ENCODE measurements at places on chromosomes 4 and X.

DNA sequence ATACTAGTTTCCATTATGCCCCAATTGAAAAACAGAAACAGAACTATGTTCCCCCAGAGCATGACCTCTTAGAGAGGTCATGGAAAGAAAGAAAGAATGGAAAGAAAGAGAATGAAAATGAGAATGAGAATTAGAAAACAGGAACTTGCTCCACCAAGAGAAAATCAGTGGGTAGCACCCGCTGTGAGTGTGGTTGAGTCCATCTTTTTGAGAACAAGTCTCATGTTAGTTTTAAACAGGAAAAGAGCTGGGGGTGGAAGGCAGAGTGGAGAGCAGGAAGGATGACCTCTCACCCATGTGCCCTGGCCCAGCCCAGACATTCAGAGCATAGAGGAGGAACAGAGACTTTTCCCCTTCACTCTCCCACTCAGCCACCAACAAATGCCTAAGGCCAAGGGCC is 4.9 kb downstream of the GSX2 start:
- DNase-seq = no peak

DNA sequence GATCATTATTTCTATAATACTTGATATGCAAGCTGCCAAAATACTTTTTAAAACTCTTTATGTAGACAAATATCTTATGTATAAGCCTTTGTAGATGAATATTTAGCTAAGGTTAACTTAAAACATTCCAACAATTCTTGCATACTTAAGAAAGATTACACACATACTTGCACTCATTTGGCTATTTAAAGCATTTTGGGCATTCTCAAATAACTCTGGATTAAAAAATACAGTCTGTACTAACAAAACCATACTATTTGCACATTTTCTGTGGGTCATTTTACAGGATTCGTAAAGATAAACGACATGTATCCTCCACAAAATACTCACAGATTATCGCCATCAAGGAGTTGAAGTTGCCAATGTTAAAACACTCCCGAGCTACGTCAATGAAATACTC is 26.5 kb downstream of the RASGEF1B start:
- DNase-seq = no peak

- DNase-seq = no peak
Observed at GRCh38 chr4:127134490-127134889, 498.3 kb upstream of the INTU start.

DNA sequence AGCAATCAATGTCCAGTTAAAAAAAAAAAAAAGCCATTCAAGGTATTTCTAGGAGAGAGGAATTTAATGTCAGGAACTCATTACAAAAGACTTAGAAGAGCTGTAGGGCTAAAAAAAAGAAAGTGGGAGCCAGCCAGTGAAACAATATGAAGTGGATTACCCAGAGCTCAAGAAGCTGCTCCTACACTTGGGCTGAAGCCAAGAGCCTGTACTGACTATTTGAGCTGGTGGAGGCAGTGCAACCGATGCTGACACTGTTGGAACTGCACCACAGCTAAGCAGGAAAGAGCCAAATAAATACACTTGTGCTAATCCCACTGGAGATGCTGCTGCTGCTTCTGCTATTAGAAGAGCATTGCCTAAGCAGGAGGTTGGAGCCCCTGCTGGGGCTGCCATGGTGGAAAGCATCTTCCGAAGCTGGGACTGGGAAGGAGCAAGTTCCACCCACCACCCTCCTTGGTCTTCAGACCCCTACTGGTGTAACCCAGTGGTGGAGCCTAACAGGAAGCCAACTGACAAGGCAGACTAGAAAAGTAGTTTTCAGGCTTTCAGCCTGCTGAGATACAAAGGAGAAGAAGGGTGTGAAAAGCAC is 65.4 kb downstream of the CXXC4 start:
- no peak for DNase-seq

GRCh38 chrX:96386981-96387380 is 297.7 kb upstream of the DIAPH2 start:
- DNase-seq = no peak

- no peak for DNase-seq
Observed at GRCh38 chrX:135410861-135411627, 10.7 kb upstream of the SMIM10L2A start.

DNA sequence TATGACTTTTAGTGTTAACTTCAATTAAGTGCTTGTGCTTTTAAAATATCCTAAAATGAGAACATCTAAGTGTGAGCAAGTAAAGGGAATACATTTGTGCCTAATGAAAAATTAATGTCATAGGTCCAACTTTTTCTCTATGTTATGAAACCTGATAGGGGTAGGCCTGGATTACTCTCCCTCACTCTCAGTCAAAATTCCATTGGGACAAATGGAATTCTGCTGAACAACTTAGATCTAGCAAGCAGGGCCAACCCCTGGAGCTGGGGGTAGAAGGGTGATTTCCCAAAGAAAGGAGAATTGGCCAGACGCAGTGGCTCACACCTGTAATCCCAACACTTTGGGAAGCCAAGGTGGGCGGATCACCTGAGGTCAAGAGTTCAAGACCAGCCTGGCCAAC is 67.4 kb downstream of the EDNRA start:
- DNase-seq = no peak

GRCh38 chr4:39617534-39617933 is 21.1 kb downstream of the SMIM14 start:
- no peak for DNase-seq

- peak; percentile 51 for DNase-seq
Observed at GRCh38 chrX:10620121-10620699, at the start of gene MID1. TSS of gene MID1 (minus strand) at chrX:10620585. CDS start at chrX:10567547, 53,038 bp downstream.

GRCh38 chr4:159077702-159078495 is 25.0 kb upstream of the RAPGEF2 start:
- DNase-seq = no peak

DNA sequence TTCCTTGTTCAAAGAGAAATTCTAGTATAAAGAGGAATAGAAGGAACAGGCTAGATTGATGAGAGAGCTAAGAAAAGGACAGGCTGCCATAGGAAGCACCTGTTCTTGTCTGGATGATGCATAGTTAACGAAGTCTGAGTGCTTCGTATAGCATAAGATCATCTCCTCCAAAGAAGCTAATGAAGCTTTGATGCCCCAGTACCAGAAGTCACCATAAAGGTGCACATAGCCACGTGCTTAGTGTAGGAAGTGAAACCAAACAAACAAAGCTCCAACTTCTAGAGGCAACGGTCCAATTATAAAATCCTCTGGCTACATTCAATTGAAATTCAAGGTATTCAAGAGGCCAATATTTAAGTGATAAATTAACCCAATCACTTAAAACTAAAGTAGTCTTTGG is 31.0 kb downstream of the AFAP1 start:
- DNase-seq = no peak

DNA sequence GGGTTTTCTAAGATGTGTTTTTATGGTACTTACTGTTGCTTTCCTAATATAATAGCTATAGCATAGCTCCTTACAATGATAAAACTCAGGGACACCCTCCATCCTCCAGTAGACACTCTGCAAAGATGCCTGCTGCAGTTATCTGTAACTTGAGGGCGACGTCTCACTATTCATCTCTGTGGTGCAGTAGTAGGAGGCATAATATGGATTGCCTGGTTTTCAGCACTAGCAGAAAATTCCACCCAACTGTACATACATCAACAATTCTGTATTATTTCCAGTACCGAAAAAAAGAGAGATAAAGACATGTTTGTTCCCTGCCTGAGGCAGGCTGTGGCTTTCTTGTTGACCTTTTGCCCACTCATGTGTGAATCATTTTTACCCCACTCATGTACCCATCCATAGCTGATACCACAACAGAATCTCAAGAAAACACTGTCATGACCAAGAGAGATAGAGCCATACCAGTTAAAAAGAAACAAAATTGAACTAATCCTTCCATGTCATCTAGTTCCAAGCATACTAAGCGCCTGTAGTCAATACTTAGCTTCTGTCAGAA is 220.1 kb downstream of the RAB28 start:
- no peak for DNase-seq

DNA sequence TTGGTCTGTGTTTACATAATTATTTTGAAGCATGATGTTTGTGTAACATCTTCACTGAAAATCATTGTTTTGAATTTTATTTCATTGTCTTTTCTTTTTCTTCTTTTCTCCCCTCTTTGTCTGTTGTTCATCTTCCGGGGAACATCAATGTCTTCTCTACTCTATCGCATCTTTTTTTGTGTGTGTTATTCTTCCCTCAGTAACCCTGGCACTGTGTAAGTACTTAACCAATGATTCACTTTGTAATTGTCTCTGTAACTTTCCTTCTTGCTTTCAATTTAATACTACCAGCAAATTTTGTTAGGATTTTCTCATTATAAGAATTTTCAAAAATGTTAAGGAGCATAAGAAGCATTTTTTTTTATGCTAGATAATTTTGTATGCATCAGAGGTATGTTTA is 130.8 kb downstream of the PDLIM5 start:
- DNase-seq = no peak

- DNase-seq = no peak
Observed at GRCh38 chr4:3787489-3788365, 21.5 kb downstream of the ADRA2C start.

- DNase-seq = no peak
Observed at GRCh38 chrX:133415276-133416105, at the start of gene GPC4. TSS of gene GPC4 (minus strand) at chrX:133415489. CDS start at chrX:133414965, 524 bp downstream.

DNA sequence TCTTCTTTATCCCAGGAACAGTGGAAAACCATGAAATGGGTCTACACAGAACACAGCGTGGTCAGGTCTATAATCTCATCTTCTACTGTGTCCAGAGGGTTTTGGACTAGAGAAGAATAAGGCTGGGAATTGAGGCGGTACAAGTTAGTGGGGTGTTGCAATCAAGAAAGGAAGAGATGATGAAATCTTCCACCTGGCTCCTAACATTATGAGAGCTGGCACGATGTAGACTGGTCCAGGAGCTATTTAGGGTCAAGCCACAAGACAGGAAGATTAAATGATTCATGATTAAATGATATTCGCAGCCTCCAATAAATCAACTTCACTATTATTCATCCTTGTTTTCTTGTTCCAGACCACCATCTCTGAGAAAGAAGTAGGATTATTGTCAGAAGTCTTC is 88.0 kb downstream of the ARSF start:
- no peak for DNase-seq

DNA sequence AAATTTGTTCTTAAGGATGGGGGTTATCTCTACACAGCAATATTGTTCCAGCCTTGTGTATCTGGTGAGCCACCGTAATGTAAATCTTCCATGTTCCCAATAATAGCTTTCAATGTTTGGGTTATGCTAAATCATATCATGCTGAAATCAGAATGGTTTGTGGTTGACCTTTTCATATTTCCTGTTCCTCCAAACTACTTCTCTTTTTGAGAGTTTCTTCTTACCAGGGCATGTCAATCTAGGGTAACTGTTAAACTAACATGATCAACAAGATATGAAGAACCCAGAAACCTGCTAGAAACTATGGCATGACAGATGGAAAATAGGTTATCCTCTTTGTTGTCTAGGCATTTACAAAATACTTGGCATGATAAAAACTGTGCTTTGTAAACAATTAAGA is 22.0 kb downstream of the TNMD start:
- DNase-seq = no peak

- DNase-seq = no peak
Observed at GRCh38 chr4:20272411-20272872, 20.7 kb downstream of the SLIT2 start.

GRCh38 chr4:187108845-187109244 is 385.2 kb upstream of the FAT1 start:
- no peak for DNase-seq

- no peak for DNase-seq
Observed at GRCh38 chrX:110407910-110408545, 49.4 kb downstream of the RTL9 start.

DNA sequence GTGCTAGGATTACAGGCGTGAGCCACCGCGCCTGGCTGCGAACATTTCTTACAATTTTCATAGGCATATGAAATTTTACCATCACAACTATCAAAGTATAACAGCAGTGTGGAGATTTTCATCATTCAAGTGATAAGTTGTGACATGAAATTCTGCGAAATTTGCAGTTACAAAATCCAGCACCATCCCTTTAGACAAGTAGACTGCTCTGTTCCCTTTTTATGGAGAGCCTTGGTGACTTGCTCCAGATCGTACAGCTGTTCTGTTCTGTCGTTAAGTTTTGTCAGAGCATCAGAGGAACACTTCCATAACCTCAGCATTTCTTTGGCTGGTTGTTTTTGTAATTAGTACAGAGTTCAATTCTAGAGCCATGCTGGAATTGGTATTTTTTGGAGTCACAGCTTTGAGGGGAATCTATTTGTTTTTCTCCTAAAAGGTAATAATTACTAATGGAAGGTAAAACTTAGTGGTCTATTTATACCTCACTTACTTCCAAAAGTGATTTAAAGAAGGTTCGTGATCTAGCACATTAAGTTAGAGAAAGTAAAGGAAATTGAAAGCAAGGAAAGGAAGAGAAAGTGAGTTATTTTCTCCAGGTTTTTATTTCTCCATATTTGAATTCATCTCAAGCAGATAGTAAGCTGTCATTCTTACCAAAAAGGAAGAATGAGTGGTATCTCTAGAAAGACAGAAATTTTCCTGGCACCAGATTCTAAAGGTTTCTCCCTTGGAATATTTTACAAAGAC is 22.1 kb downstream of the ZRSR2 start:
- DNase-seq = no peak

DNA sequence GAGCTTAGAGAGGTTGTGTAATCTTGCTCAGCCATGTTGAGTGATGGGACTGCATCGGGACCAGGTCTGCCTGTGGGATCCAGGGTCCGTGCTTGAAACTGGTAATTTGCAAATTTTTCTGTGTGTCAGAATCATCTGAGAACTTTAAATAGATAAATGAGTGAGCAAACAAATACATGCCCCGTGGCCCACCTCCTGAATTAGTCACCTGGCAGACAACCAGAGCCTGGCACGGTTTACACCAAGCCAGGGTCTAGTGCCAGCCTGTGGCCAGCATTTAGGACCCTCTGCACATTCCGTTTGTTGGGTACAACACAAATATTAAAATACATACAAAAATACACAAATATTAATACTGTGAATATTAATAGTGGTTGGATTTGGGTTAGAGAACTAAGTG is 90.6 kb upstream of the STOX2 start:
- no peak for DNase-seq

DNA sequence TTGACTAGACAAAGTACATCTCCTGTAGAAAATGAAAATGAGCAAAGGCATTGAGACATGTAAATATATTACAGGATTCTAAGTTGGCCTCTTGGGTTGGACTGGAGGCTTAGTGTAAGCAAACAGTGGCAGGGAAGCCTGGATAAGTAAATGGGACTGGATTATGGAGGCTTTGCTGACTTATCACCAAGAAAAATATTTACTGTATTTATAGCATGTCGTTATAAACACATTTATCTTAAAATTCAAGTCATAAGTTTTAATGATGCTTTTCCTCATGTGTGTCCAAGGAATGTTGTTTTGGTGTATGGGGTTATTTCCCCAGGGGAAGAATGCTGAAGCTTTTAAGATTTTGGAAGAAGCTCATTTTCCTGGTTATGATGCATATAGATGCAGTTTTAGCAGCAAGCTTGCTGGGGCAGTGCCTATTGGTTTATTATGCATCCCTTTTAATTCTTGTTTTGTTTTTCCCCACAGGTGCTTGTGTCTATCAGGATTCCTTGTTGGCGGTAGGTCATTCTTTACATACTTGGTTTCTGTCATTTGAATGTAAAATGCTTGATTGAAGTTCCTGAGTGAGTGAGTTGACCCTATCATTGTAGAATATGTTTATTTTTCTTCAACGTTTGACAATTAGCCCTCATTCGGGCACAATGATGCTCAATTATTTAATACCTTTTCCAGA is 8.5 kb downstream of the FRAS1 start:
- DNase-seq = no peak

GRCh38 chrX:16386126-16386525 is 218.8 kb downstream of the MAGEB17 start:
- no peak for DNase-seq

Data from AG09319 (cell line).